ENCODE measurements at places on chromosomes 7 and 10.

- no peak for DNase-seq
Observed at GRCh38 chr7:1114088-1114487, 26.2 kb downstream of the GPER1 start.

DNA sequence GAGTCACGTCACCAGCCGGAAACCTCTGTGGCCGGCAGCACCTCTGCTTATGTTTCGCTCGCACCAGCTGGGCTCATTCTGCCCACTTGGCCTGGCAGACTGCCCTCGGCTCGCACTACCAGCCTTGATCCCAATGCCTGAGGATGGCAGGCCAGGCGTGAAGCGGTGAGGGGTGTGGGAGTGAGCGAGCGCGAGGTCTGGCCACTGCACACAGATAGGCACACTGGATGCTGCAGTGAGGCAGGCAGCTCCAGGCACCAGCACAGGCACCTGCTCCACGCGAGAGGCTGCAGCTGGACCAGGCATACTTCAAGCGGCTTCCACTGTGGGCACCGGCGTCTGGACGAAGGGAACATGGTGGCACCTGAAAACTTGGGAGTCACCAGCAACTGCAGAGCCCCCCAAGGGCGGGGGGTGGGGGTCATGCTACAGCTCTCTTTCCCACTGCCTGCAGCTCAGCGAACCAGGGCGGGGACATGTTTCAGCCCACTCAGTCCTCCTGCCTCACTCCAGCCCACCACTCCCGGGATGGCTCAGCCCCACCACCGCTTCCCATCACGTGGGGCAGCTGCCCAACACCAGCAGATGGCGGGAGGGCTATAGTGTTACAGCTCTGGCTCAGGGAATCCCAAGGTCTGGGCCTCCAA is 5.4 kb upstream of the DMTF1 start:
- no peak for DNase-seq

GRCh38 chr10:124917428-124918190 is 24.3 kb upstream of the ZRANB1 start:
- DNase-seq, result peak; percentile 72

- no peak for DNase-seq
Observed at GRCh38 chr7:27533652-27534081, 129.0 kb downstream of the HIBADH start.

DNA sequence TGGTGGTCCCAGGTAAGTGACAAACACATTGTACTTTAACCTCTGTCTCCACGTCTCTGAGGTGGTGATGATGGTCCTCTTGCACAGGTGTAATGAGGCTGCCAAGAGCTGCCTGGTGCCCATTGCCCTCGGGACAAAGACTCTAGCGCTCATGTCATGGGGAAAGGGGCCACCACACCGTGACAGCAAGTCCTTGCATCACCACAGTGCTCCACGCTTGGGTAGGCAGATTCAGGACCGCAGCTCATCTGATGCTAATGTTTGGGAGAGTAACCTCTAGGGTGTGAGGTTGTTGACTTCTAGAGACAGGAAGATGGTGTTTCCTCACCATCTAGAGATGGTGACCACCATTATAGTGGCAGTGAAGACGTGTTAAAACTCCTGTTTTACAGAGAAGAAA is 395.6 kb downstream of the ADRA2A start:
- DNase-seq, result no peak

- no peak for DNase-seq
Observed at GRCh38 chr7:134040988-134041387, 86.2 kb upstream of the LRGUK start.

DNA sequence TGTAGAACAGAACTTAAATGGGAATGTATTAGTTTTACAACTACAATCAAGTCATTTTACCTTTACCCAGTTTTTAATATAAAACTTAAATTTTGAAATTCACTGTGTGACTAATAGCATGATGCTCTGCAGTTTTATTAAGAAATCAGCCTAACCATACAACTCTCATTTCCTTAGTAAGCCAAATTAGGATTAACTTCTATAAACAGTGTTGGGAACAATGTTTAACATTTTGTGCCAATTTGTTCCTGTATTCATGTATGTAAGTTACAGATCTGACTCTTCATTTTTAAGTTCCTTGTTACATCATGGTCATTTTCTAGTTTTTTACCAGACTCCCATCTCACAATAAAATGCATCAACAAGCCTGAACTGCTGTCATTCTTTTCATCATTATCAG is 209.8 kb downstream of the ZEB1 start:
- no peak for DNase-seq

- no peak for DNase-seq
Observed at GRCh38 chr7:30583181-30583580, 11.5 kb upstream of the GARS1 start.

DNA sequence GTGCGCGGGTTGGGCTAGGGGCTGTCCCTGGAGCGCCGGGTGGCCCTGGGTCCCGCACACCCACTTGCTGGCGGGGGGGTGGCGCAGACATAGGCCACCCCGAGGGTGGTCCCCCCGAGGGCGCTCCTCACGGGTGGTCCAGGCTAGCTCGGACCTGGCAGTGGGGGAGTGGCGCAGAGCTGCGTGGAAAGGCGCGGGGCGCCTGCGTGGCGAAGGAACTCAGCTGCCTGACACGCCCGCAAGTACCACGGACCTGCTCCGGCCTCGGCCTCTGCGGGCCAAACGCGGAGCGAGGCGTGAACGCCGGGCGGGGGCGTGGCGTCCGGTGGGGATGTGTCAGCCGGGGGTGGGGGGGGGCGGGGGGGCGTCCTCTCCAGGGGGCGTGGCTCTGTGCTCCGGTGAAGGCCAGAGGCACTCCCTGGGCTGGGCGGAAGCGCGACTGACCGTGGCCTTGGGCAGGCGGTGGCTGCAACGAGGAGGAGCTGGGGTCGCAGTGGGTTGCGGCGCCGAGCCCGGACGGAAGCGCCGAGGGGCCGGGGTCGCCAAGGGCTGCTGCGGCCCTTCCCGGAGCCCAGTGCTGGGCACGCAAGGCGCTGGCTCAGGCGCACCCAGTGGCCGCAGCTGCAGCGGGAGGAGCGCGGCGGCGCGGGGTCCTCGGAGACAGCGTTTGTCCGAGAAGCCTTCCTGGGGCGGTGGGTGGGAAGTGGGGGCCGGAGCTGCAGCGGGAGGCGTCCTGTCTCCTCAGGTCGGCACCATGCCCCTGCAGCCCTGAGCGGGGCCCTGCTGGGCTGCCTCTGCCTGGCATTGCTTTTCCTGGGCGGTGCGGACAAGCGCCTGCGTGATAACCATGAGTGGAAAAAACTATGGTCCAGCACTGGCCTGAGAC is 58.9 kb upstream of the NUPR2 start:
- no peak for DNase-seq

GRCh38 chr10:34789966-34790506 is 25.1 kb downstream of the PARD3 start:
- peak; percentile 59 for DNase-seq

- peak; percentile 77 for DNase-seq
Observed at GRCh38 chr10:3068201-3068967, 1.0 kb downstream of the PFKP start.

- DNase-seq, result no peak
Observed at GRCh38 chr10:101631821-101632475, 43.8 kb downstream of the DPCD start.

DNA sequence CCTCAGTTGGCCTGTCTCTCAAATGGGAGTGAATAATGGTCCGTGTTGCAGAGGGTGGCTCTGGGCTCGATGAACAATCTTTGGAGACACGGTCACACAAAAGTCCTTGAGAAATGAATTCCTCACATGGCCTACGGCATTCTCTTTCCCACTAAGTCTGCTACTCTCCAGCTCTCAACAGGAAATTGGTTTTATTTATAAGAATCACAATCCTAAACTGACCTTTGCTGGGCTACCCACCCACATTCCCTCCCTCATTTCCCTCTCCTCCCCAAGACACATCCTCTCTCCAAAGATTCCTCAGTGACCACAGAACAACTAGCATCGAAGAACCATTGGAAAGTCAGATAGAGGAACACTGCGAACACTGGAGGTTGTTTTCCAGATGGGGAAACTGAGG is 4.7 kb downstream of the AFAP1L2 start:
- DNase-seq, result no peak

- DNase-seq, result no peak
Observed at GRCh38 chr7:105958012-105958411, 5.1 kb upstream of the CDHR3 start.

- no peak for DNase-seq
Observed at GRCh38 chr7:16023503-16023902, 337.0 kb upstream of the MEOX2 start.

- DNase-seq, result no peak
Observed at GRCh38 chr10:30737931-30738391, 108.4 kb upstream of the LYZL2 start.

DNA sequence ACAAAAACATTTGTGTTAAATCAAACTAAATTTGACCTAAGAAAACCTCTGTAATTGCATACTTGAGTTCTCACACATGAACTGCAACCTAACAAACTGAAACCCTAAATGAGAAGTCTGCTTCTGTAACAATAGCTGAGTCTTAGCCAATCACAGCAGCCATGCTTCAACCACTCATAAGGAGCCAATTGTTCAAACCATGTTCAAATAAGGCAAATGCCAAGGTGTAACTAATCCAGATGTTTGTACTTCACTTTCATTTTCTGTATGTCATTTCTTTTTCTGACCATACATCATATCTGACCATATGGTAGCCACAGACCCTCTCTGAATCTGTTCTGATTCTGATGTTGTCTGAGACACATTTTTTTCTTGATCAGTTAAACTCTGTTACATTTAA is 47.5 kb upstream of the ANTXRL start:
- no peak for DNase-seq

DNA sequence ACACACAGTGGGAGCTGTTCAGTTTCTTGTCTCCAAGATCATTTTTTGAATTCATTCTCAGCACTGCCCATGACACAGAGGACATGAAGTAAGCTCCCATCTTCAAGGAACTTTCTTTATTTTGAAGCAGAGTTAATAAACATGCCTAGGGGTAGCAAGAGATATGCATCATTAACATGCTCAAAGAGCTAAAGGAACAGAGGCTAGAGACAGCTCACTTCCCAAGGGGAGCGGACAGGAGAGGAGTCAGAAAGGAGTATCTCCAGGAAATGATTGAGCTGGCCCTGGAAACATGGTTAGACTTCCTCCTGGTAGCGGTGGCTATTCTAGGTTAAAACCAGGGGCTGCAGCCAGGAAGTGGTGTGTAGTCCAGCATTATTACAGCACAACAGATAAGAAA is 135.9 kb downstream of the GPAM start:
- DNase-seq, result no peak

DNA sequence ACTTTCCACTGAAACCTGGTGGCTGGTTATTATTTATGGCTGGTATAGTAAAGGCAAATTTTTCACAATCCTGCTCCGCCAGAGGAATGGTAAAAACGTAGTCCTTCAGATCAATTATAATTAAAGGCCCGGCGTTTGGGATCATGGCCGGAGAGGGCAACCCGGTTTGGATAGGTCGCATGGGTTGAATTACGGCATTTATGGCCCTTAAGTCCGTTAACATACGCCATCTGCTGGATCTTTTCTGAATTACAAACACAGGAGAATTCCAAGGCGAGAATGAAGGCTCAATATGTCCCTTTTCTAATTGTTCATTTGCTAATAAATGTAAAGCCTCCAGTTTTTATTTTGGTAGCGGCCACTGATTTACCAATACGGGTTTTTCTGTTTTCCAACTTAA is 11.3 kb upstream of the TAS2R3 start:
- DNase-seq, result no peak

GRCh38 chr7:117946151-117946633 is 73.0 kb upstream of the CTTNBP2 start:
- no peak for DNase-seq

DNA sequence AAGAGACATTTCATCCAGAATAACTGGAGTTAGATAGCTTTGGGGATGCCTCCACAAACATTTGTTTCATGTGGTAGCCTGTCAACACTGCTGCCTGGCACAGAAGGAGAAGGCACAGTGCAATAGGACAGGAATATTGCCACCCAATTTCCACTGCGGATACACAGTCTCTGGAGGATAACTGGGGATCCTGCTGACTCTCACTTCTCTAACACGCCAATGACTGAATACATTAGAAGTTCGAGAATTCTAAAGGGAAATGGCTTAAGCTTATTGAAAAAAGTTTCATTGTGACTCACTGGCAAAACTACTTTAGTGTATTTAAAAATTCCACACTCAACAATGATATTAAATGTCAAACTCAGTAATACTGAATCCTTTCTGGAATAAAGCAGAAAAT is 12.9 kb downstream of the ARL3 start:
- no peak for DNase-seq

GRCh38 chr7:24312588-24312987 is 28.6 kb downstream of the NPY start:
- no peak for DNase-seq

DNA sequence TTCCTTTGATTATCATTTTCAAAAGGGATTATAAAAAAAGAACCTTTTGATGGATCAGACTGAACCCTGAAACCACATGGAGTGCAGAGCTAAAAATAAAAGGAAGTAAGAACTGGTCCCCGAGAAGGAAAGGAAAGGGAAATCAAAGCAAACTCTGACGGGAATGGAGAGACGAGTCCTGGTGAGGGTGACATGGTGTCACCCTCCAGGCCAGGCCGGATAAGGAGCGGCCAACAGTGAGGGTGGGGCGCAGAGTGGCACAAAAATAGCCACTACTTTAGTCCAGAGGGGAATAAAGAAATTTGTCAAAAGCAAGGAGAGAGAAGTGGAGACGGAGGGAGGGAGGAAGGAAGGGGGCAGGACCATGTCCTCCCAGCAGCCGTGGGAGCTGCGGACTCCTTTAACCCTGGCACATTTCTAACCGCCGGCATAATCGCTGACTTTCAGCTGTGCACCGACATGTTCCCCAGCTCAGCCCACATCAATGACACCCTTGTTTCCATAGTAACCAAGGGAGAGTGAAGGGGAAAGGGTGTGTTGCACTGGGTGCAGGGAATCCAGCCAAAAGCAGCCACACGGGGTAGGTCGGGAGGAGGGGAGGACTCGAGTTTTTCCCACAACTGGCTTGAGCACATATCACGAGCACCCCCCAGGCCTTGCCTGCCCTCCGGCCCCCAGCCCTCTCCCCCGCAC is 29.7 kb downstream of the TRIM8 start:
- peak; percentile 95 for DNase-seq
